ENCODE measurements at places on chromosomes 11 and 22. TPM values are rescaled to one million over a fixed set of nuclear protein-coding genes. Genes with fewer than 3 reads are reported as not detected.

DNA sequence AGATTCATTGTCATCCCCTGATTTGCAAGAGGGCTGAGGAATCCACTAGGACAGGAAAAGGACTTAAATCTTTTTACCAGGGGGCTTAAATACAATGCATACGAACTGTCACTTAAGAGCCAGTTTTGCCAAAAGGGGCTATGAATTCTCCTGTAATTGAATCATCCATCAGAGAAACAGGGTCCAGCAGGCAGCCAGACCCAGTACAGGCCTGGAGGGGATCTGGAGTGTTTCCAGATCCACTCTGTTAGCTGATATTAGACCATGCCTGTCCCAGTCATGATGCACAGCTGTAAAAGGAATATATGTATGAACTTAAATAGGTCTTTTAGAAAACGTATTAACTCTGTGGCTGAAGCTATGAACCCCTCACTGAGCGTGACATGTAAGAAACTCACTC, 53.8 kb upstream of the PRSS23 start:
- no peak for DNase-seq

IRAG1 gene
- 0.29 TPM for total RNA-seq

RAG2 gene
- not detected for total RNA-seq

CCDC88B gene
- 19.6 TPM for total RNA-seq

GRCh38 chr11:7020183-7020917, at the start of the genes NLRP14 and ZNF214:
NLRP14 (plus strand) TSS chr11:7020479; CDS start chr11:7038587, 18,108 bp downstream.
ZNF214 (minus strand) TSS chr11:7020346; CDS start chr11:7002835, 17,511 bp downstream.
- peak; percentile 87 for DNase-seq

DNA sequence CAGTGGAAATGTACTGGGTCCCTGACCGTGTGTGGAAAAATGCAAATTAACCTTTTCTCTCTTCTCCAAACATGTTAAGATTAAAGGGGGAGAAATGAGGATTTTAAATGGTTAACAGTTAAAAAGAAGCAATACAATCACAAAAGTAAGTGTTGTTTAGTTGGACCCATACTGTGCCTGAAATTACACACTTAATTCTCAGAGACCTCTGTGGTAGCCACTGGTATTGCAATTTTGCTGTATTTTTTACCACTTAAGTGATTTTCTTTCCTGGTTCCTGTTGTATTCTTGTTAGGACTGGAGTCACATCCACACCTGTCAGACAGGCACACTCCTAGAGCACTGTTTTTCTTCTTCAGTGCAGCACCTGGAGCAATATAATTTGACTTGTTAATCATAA, 179.6 kb upstream of the PDGFD start:
- peak; percentile 63 for DNase-seq

- DNase-seq, result peak; percentile 49
Measured at GRCh38 chr11:8832571-8833260, 78.3 kb upstream of the AKIP1 start.

- peak; percentile 97 for DNase-seq
Measured at GRCh38 chr11:85889676-85890579, 34.7 kb downstream of the CCDC83 start.

GRCh38 chr11:120539667-120540369, 28.3 kb downstream of the GRIK4 start:
- DNase-seq, result peak; percentile 95

PHF21B gene
- total RNA-seq, result 0.12 TPM

DNA sequence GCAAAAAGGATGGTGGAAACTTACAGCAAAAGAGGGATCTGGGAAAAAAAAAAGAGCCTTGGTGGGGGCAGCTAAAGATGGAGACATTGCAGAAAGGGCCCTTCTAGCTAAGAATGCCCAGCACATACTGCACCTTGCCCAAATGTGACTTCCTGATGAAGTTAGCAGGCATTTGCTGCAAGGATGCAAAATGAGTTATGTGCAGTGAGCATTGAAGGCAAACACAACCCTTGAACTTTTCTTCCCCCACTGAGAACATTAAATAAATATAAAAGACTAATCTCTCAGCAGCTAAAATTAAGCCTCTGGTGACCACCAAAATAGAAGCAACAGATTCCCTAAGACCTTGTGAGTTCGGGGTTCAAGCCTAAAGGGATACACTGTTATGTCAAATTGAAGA, 129.9 kb downstream of the ARL14EP start:
- no peak for DNase-seq

GRCh38 chr11:14350215-14350614, 8.8 kb downstream of the RRAS2 start:
- no peak for DNase-seq

DNA sequence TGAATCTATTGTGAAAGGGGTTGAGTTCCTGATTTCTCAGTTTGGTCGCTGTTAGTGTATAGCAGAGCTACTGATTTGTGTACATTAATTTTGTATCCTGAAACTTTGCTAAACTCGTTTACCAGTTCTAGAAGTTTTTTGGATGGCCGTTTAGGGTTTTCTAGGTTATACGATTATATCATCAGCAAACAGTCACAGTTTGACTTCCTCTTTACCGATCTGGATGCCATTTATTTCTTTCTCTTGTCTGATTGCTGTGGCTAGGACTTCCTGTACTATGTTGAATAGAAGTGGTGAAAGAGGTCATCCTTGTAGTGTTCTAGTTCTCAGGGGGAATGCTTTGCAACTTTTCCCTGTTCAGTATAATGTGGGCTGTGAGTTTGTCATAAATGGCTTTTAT, 24.6 kb upstream of the OOSP4B start:
- no peak for DNase-seq

TMEM225 gene
- not detected for total RNA-seq

- DNase-seq, result no peak
Measured at GRCh38 chr22:22318723-22319465, 74.3 kb downstream of the VPREB1 start.

RANGAP1 gene
- 99.0 TPM for total RNA-seq

DNA sequence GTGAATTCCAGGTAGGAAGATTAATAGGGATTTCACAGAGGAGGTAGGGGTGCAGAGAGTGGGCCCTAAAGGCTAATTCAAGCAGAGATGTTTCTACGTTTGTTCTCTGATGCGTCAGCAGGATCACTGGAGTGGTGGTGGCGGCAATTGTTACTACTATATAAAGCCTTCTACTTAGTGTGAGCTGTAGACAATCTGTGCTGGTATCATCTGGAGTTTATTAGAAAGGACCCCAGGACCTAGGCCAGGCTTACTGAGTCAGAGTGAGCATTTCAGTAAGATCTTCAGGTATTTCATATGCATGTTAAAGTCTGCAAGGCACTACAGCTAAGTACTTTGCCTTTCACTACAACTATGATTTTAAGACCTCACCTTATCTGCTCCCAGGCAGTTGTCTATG, 59.5 kb downstream of the USP35 start:
- DNase-seq, result no peak

GRCh38 chr11:90229791-90230190, 6.9 kb upstream of the CHORDC1 start:
- DNase-seq, result no peak

GRCh38 chr11:68904248-68904847, 657 bp downstream of the IGHMBP2 start:
- peak; percentile 49 for DNase-seq

DNA sequence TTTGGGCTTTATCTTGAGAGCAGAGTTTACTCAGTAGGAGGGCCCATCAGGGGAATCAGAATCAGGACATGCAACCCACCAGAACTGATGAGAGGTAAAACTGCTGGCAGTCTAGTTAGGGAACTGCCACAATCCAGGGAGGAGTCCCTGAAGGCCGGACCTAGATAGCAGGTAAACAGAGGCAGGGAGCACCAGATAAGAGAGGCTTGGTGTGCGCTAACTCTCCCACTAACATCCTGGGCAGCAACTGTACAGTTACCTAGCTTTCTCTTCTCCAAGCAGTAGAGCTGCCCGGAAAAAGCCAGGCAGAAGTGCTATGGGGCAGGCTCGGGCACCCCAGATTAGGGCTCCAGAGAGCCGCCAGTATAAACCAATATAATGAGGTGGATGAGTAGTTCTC, 865 bp upstream of the AMOTL1 start:
- no peak for DNase-seq

GRCh38 chr22:28594797-28595462, 84.7 kb downstream of the TTC28 start:
- DNase-seq, result peak; percentile 61

SEPTIN3 gene
- total RNA-seq, result 1.2 TPM

GRCh38 chr22:20319041-20319744, 667 bp downstream of the DGCR6L start:
- no peak for DNase-seq

DNA sequence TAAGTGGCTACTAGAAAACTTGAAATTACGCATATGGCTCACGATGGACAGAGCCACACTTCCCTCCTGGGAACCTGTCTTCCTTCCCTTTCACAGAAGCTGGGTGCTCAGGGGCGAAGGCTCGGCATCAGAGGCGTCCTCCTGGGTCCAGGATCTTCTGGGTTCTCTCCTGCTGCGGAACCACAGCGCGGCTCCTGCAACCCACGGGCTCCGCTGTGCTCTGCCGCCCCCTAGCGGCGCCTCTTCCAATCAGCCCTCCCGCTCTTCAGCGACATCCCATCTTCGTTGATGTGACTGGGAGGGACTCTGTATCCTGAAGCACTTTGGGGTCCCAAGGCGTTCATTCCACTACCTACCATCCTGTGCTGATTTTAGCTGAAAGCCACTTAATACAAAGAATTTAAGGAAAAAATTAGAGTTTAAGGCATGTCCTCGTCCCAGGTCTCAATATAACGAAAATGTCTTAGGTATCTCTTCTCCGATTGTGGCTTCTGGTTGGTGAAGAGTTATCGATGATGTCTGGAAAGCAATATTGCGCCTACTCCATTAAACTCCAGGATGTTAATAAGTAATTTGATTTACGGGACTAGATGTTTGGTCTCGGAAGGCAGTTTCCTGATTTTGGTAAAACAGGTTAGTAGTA, 14.8 kb upstream of the RPS3 start:
- DNase-seq, result peak; percentile 92

MIAT gene
- 0.15 TPM for total RNA-seq

DNA sequence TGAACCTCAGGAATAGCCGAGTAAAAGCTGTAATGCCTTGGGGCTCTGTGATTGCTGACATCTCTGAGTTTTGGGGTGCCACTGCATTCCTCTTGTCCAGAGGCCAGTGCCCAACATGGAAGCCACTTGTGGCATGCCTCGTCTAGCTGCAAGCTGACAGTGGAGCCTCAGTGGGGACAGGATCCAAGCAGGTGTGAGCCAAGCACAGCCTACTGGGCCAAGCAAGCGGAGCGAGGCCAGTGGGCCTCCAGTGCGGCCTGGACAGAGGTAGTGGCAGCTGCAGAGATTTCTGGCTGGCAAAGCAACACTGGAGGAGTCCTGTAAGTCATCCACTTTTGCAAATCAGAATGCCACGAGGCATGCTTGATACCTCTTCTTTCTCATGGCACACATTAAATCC, 1038.2 kb upstream of the CNTN5 start:
- DNase-seq, result no peak

- no peak for DNase-seq
Measured at GRCh38 chr11:26947379-26947844, 46.5 kb upstream of the FIBIN start.

DDI1 gene
- not detected for total RNA-seq

DNA sequence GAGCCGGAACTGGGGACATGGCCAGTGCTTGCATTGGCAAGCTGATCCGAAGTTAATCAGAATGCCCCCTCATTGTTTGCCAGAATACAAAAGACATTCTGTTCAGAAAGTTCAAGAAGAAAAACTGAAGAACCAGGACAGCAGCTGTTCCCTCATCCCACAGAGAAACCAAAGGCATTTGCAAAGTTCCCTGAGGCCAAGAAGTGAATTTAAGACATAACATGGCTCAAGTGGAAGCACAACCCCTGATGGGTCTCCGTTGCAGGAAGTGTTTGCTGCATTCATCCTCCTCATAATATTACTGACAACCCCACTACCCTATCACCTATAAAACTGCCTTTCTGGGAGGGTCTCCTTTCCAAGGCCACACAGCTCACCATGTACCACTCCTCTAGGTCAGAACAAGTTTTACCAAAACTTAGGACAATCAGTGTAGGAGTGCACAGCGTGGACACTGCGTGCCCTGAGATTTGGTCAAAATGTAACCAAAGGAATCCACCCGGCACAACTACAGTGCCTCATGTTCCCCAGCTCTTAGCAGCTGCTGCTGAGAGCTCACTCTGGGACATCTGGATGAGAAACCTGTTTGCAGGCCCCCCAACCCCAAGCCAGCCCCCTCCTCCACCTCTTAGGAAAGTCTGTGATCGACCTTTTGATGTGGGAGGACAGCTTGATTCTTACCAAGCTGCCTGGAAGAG, 101.6 kb upstream of the AKIP1 start:
- DNase-seq, result no peak

GRCh38 chr11:102883141-102883540, 8.4 kb upstream of the MMP12 start:
- peak; percentile 44 for DNase-seq

- no peak for DNase-seq
Measured at GRCh38 chr22:20751185-20751851, 22.6 kb upstream of the SERPIND1 start.

GRCh38 chr11:38323961-38324761, 1726.1 kb upstream of the RAG2 start:
- DNase-seq, result peak; percentile 62

MPZL2 gene
- total RNA-seq, result 51.5 TPM

- DNase-seq, result peak; percentile 2
Measured at GRCh38 chr11:20873054-20873453, 203.7 kb downstream of the NELL1 start.

DNA sequence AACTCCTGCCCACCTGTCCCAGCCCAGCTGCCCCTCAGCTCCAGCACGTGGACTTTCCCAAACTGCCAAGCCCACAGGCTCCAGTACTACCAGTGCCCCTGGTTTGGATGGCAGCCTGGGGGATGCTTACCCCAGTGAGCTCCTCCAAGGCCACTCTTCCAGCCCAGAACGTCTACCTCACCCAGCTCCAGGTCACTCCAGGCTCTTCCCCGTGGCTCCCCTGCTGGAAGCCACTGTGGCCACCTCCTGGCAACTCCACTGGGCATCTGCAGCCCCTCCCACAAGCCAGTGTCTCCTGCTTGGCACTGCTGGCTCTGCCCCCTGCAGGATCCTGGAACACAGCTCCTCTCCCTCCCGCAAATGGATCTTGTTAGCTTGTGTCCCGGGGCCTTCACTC, 29.3 kb downstream of the LMO1 start:
- DNase-seq, result peak; percentile 19

GRCh38 chr11:110782616-110783015, 70.4 kb upstream of the ARHGAP20 start:
- DNase-seq, result no peak

CHRNA10 gene
- 0.36 TPM for total RNA-seq

- peak; percentile 77 for DNase-seq
Measured at GRCh38 chr11:73236854-73237253, 18.8 kb downstream of the P2RY2 start.

DNA sequence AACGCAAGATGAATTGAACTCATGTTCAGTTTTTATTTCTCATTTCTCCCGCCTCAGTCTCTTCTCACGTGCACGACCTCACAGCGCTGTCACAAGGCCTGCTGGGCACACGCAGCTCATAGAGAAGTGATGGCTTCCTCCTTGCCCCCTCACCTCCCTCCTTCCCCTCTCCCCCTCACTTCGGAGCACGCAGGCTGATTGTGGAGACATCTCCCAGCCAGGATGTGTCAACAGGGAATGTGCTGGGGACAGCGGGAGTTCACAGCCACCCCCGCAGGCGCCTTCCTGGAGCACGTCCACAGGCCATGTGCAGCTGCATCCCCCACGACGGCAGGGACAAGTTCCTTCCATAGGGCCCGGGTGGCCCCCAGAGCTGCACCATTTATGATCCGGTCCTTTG, 29.1 kb upstream of the KRTAP5-6 start:
- no peak for DNase-seq
